ENCODE measurements at places on chromosomes 2 and 18.

- peak; percentile 65 for DNase-seq
Observed at GRCh38 chr2:8472545-8473323, 209.1 kb upstream of the ID2 start.

DNA sequence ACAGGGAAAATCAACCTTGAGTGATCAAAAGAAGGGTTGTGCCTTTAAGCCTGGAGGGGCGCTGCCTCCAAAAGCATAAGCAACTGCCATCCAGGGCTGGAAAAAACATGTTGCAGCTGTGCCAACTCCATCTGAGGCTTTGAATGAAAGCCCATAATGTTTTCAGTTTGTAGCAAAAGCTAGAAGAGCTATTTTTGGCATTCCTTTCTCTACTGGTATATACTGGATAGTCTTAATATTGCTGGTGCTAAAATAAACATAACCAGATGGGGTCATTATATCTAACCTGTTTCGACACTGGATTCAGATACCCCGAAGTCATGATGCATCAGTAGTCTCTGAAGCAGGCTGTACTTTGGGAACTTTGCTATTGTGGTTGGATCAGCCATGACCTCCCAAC is 25.1 kb downstream of the ANXA4 start:
- DNase-seq = no peak

DNA sequence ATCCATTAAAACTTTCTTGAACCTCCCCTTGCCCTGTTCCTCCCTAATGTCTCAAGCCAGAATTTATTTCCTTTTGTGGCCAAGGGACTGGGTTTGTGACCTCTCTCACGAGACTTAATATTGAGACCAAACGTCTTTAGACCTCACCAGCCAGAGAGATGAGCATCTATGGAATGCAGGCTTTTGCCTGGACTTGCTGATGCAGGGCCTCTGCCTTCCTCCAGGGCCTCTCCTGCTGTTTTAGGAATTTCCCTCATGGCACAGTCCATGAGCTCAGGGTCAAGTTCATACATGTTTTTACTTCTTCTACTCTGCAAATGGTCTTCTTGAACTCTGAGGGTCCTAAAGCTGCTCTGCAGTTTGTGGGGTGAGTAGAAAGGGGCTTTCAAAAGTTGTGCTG is 22.3 kb downstream of the IL1B start:
- no peak for DNase-seq

DNA sequence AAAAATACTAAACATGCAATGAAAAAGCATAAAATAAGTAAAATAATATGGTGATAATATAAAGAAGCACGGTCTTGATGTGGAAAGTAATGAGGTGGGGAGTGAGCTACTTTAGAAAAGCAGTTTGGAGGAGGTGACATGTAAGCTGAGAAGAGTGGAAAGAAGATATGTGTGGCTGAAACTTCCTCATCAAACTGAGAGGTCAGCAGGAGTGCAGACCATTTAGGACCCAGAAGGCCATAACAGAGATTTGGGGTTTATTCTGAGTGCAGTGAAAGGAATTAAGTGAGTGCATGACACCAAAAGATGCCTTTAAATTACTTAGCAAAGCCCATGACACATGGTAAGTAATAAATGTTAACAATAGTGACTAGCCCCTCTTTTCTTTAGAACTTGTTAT is 24.4 kb upstream of the TMEM182 start:
- DNase-seq = no peak

GRCh38 chr2:188576651-188577050 is 285.0 kb downstream of the GULP1 start:
- DNase-seq = no peak

- DNase-seq = no peak
Observed at GRCh38 chr2:176902454-176902853, 310.1 kb upstream of the HNRNPA3 start.

DNA sequence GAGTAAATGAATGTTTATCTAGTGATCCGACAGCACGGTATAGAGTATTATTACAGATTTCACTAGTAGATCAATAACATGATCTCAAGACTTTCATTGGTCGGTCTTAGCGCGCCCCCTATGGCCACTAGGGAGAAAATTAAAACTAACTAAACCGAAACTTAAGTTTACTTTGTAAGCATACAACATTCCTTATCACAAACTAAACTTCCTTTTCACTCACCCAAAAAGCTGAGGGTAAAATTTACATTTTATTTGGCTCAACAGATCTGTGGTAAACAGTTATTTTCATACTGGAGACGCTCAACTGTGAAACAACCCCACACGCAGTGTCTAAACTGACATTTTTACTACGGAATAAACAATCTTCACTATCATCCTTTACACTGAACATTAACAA is 215.6 kb upstream of the MAP2 start:
- DNase-seq = peak; percentile 14

GRCh38 chr18:57466745-57467409 is 31.7 kb downstream of the ONECUT2 start:
- DNase-seq = no peak

DNA sequence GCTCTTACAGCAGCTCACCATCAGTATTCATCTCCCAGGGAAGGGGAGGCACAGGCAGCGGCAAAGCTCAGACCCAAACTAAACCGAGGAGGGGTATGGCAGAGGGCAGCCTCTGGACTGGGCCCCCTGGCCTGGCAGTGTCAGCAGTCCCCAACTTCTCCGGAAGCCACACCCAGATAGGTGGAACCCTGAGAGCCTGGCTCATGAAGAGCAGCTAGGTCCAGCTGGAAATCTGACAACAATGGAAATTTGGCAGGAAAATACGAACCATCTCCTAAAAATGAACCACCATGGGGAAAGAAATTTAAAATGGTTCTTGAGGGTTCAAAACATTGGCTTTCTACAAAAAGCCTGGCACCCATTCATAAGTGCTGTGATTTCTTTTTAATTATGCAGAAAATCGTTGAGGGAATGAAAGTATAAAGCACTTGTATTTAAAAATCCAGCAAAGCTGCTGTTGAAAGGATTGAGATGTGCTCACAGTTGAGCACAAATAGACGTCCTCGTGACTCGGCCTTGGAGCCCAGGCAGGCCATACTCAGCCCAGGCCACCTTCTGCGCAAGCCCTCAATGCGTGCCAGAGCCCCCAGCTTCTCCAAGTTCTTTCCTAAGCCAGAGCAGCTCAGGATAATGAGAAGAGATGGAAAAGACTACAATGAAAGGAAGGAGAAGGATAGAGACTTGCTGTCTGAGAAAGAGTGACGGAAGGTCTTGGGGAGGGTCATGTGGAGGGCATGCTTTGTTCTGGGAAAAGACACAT is 93.0 kb downstream of the COL6A3 start:
- DNase-seq = no peak

GRCh38 chr2:127615511-127616166 is 30.3 kb upstream of the GPR17 start:
- no peak for DNase-seq

GRCh38 chr2:14681608-14682007 is 49.1 kb downstream of the LRATD1 start:
- DNase-seq = no peak

- peak; percentile 18 for DNase-seq
Observed at GRCh38 chr2:130836501-130837174, at the start of gene ARHGEF4. ARHGEF4 (plus strand) TSS chr2:130836914; CDS start chr2:130836954, 40 bp downstream.

DNA sequence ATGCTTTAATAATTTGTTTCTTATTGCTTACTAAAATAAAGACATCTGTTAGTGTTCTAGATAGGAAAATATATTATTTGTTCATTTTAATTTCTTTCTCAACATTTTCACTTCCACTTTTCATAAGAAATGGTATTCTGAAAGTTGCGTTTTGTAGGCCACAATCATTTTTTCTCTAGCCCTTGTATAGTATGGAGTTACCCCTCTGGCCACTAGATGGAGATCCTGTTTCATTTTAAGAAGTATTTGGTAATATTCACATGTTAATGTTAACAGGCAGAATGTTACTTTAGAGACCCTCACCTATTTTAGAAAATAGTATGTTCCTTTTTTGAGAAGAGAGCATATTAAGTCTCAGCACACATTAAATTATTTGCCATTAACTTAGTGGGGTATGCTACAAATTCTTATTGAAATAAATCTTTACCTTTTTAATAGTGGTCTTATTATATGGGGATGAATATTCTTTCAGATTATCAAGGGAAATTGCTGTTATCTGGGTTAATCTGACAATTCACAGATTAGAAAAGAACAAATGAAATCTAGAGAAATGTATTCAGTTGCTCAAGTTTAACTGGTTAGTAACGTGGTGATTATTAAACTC is 73.9 kb upstream of the TTC27 start:
- DNase-seq = peak; percentile 36

- DNase-seq = no peak
Observed at GRCh38 chr2:158658396-158658795, 136.7 kb upstream of the DAPL1 start.

GRCh38 chr2:111678651-111679050 is 205.3 kb downstream of the ANAPC1 start:
- DNase-seq = no peak

DNA sequence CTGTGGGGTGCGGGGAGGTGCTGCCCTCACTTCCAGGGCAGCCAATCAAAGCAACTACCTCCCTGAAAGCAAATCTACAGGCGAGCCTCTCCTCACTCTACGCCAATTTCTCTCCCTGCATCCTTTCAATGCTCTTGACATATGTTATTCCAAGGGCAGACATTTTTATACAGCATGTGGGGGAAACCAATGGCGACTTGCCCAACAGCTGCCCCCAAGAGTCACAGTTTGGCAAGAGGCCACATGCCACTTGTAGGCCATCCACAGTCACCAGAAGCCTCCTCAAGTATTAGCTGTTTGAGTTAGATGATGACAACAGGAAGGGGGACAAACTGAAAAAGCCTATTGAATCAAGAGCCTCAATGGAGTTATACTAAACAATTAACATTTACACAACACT is 114.6 kb downstream of the MYO5B start:
- no peak for DNase-seq
